ENCODE measurements at places on chromosomes 7 and 10.
A peak's percentile ranks its signal among the peaks of the same experiment; 100 is the strongest.

- no peak for DNase-seq
Observed at GRCh38 chr10:30166929-30167328, 107.5 kb upstream of the JCAD start.

DNA sequence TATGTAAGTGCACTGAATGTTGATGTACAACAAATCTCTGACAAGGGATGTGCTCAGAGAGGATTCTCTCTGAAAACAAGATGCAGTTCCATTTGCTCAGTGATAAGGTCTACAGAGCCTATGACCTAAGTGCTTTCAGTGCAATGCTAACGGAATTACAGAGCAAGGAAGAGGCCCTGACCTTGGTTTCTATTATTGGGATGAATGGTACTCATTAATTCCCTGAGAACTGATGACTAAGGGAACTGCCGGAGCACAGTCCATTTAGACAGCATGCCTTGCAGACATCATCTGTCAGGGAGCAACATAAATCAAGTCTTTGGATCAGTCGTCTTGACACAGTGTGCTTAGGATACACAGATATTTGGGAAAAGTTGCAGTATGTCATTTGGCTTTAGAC, 340.8 kb downstream of the PHTF2 start:
- no peak for DNase-seq

- DNase-seq: no peak
Observed at GRCh38 chr7:142557971-142558582, 191.2 kb upstream of the PRSS1 start.

DNA sequence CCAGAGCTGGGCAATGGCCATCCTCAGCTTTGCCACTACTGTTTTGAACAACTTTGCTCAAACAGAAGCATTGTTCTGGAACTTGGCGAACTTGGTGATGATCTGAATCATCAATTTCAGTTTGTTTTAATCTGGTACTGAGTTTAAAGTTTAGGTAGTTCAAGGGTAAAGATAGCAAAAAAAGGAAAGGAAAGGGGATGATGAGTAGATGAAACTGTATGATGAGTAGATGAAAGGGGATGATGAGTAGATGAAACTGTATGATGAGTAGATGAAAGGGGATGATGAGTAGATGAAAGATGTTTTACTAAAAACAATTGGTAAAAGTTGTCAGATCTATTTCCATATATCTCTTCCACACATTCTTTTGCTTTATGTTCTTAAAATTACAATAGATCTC, 737.0 kb downstream of the LRMDA start:
- no peak for DNase-seq

DNA sequence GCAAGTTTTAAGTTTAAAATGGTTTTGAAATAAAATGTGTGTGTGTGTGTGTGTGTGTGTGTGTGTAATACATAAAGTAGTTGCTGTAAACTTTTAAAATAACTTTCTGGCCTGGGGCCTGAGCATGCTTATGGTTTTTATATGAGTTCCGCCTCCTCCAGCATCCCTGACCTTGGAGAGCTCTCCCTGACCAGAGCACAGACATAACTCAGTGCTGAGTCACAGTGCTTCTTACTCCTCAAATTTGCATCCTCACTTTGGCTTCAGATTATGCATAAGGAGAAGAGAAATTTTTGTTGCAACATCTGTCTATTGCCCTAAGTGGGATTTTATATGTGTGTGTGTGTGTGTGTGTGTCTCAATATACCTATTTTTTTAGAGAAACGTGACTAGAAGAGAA, 200.8 kb downstream of the ELMO1 start:
- no peak for DNase-seq

DNA sequence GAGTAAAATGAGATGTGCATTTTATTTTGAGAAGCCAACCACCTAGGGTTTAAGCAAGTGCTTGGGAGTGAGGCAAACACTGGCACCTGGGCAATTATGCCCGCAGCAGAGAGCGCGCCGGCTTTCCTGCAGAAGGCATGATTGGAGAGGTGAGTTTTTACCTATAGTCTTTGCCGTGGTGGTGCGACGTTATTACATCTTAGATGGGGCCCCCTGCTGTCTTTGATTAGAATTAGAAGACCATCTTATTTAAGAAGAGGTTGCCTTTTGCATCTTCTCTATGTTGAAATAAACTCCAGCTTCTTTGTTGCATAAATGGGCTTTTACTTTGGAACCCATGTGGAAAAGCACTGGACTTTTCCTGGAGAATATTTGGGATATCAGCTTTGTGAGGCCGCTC, 409.5 kb downstream of the GLRX3 start:
- DNase-seq: no peak

DNA sequence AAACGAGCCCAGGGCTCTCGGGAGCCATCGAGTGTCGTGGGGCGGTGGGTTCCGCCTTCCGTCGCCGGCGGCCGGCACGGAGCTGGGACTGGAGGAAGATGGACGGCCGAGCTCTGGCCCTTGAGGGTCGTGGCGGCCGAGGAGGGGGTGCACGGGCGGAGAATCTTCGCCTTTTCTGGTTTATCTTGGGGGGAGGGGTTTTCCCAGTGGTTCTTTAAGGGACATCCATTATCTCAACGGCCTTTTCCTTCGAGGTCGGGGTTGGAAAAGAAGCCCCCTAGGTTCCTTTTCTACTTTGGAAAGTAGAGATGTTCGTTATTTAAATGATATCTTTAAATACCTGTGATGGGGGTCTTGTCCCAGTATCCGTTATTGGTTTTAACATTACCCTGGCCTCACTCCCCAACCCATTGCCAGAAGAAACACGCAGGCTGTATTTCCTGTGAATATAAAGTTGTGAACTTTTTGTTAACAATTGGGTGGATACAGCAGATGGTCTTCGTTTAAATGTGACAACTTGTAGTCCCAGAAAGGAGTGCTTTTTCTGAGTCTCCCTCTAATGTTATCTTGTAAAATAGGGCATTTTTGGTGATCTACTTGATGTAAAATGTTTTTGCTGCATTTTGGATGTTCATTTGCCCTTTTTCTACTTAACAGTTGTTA, 765 bp downstream of the CCAR1 start:
- DNase-seq: no peak

DNA sequence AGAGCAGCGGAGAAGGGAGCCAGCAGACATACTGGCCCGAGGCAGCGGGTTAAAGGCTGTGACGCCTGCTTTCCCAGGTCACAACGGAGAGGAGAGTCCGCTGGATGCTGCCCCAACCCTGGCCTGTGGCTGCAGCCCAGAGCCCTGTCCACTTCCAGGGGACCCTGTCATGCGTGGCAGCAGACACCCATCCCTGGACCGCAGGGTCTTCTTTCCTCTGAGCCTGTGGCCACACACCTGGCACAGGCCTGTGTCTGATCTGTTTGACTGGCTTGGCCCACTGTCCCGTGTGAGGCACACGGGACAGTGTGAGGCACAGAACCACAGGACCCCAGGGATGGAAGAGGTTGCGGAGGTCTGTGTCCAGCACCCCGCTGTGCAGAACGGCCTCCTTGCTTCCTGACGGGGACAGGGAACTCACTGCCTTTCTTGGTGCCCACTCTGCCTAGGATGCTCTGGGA, 42.4 kb downstream of the INSIG1 start:
- DNase-seq: no peak

- no peak for DNase-seq
Observed at GRCh38 chr7:90250601-90251303, 5.8 kb downstream of the CFAP69 start.

DNA sequence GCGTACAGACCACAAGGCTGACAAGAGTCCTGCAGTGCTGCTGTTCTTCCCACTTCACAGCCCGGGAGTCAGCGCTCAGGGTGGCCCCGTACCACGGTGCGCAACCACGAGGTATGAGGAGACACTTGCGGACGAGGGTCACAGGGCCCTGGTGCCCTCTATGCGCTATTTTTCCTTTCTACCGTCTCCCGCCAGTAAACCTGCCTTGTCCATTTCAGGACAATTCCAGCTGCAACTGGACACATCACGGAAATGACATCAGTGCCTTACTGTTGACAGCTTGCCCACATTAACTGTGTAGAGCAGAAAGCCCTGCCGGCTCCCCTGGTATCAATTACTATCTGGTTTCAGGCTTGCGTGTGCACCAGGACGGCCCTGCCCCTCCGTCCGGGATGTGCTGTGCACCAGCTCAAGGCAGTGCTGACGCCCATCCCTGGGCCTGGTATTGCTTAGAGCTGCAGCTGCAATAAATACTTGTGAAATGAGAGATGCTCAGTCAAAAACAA, 65.1 kb downstream of the ZRANB1 start:
- DNase-seq: no peak

GRCh38 chr7:24024276-24025068, 259.5 kb upstream of the NPY start:
- DNase-seq: no peak

- DNase-seq: no peak
Observed at GRCh38 chr10:122127943-122128342, 139.0 kb downstream of the TACC2 start.

DNA sequence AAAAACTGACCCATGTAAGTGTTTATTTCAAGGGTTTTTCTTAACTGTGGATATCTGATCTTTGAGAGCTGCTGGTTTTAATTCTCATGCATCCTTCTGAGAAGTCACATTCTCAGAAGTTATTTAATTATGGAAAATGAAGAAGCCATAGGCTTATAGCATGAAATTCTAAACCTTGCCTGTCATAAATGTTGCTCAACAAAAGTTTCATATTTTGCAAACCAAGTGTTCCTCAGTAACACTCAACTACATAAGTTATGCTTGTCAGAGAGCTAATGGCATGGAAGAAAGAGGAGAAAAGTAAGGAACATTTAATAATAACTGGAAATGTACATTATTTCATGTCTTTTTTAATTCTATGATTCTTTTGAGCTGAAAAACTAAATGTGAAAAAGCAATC, 78.6 kb upstream of the MPP7 start:
- no peak for DNase-seq

DNA sequence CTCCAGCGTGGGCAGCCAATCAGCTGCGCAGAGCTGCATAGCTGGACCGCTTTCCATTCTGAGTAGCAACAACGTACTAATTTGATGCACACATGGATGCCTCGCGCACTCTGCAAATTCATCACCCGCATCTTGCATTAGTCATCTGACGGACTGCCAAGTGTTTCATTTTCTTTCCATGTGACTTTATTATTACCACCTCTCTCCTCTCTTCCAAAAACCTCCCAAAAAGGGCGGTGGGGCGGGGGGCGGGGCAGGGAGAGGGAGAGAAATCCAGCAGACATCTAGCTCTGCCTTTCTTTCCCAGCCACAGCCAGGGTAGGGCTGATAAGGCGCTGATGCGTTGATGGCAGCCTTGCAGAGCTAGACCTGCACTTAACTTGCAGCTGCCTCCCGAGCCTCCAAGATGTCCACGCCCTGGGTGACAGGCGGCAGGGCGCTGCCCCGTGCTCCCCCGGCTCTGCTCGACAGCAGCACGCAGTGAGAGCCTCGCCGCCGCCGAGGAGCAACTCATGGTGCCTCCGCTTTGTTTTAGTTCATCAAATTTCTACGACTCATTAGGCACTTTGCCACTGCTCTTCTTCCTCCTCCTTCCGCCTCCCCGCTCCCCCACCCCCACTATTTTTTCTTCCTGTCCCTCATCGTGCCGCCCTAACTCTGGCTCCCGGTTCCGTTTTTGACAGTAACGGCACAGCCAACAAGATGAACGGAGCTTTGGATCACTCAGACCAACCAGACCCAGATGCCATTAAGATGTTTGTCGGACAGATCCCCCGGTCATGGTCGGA, 147.3 kb downstream of the CELF2 start:
- peak; percentile 34 for DNase-seq

- no peak for DNase-seq
Observed at GRCh38 chr10:45398595-45398994, 24.6 kb downstream of the ALOX5 start.

GRCh38 chr10:102657984-102658724, 13.9 kb downstream of the TRIM8 start:
- DNase-seq: peak; percentile 86

- no peak for DNase-seq
Observed at GRCh38 chr7:158252081-158252836, 335.4 kb downstream of the PTPRN2 start.

- DNase-seq: no peak
Observed at GRCh38 chr10:35007858-35008301, 82.3 kb downstream of the CUL2 start.

GRCh38 chr7:17732083-17732482, 208.2 kb downstream of the SNX13 start:
- no peak for DNase-seq

DNA sequence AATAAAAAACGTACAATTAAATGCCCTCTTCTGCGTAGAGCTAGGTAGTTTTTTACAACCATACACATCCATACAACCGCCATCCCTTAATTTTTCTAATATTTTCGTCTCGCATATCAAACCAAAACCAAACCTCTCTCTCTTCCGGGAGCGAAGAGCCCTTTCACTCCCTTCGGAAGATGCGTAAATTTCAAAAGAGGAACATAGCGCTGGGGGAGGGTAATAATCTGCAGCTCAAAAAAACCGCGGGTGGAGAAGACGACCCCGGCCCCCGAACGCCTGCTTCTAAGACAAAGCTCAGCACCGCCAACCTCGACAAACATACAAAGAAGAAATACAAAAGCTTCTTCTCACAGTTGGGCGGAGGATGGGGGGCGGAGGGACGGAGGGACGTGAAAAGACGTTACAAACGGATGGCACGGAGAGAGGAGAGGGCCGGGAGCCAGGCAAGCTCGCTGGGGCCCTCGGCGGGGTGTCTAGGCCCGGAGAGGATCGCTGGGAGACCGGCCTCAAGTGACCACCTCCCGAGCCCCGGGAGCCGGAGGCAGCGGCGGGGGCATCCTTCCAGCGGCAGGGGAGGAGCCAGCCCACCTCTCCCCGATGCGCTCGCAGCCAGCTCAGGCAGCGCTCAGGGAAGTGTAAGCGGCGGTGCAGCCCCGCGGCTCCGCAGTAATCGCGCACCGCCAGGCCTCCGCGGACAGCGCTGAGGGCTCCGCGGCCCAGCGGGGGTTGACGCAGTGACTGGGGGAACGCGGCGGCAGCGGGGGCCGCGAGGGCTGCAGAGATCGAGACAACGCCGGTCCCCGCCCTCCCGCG, 851 bp downstream of the MKRN1 start:
- DNase-seq: peak; percentile 12

GRCh38 chr10:27413387-27413786, 90.7 kb upstream of the RAB18 start:
- no peak for DNase-seq

DNA sequence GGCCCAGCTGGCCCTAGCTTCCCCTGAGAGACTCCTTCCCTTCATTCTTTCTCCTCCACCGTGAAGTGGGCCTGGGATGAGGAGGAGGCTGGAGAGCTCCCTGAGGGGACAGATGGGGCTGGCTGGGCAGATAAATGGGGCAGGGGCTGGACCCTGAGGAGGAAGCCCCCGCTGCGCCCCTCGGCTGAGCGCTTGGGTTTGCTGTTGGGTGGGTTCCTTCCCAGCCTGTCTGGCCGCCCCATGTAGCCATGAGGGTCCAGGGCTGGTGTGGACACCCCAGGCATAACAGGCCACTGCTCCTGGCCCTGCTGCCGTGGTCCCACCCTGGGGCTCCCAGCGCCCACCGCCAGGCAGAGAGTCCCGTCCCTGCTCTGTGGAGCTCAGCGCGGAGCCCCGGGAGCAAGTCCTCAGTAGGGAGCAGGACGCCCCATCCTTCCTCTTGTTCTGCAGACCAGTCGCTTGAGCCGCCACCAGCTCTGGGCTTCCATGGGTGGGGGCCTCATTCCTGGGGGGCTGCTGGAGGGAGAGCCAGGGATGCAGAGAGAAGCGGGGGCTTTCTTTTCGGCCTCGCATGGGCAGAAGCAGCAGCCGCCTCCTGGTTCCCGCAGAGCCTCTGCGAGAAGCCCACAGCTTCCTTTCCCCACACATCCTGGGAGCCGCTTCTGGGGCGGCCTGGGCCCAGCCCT, 266.4 kb upstream of the TCERG1L start:
- no peak for DNase-seq
